ENCODE measurements at places on chromosomes 5 and 9. TPM values are rescaled to one million over a fixed set of nuclear protein-coding genes. Genes with fewer than 3 reads are reported as not detected.

CD180 gene
- total RNA-seq: not detected

GNAQ gene
- total RNA-seq: 27.7 TPM

CAMK2A gene
- total RNA-seq: not detected

MSMP gene
- total RNA-seq: 1.0 TPM

PDCD1LG2 gene
- total RNA-seq: 27.8 TPM

CCDC171 gene
- 0.94 TPM for total RNA-seq

LCP2 gene
- total RNA-seq: 9.4 TPM

DHFR gene
- total RNA-seq: 53.2 TPM

ROPN1L gene
- 2.5 TPM for total RNA-seq

SLC6A19 gene
- not detected for total RNA-seq

PCDHB8 gene
- not detected for total RNA-seq

SH3PXD2B gene
- 15.7 TPM for total RNA-seq

HRH2 gene
- not detected for total RNA-seq

OSTF1 gene
- 119 TPM for total RNA-seq

CCNI2 gene
- 0.25 TPM for total RNA-seq

SEMA6A gene
- 2.0 TPM for total RNA-seq

PCDHB5 gene
- 0.47 TPM for total RNA-seq

TSTD2 gene
- 8.3 TPM for total RNA-seq

TRIO gene
- total RNA-seq: 132 TPM

CERCAM gene
- 19.5 TPM for total RNA-seq

ISL1 gene
- not detected for total RNA-seq

SEMA4D gene
- total RNA-seq: 1.3 TPM

ADCY2 gene
- not detected for total RNA-seq

ADGRD2 gene
- not detected for total RNA-seq

RXFP3 gene
- not detected for total RNA-seq

SLC6A3 gene
- not detected for total RNA-seq

HSD17B4 gene
- 100 TPM for total RNA-seq

SYK gene
- not detected for total RNA-seq

NR5A1 gene
- not detected for total RNA-seq

TNC gene
- total RNA-seq: 7.2 TPM

EDIL3 gene
- 0.44 TPM for total RNA-seq

ELOVL7 gene
- 2.5 TPM for total RNA-seq

PCDHA7 gene
- 0.20 TPM for total RNA-seq

NEUROG1 gene
- total RNA-seq: not detected

SAXO1 gene
- not detected for total RNA-seq

SKP1 gene
- 312 TPM for total RNA-seq

CDH9 gene
- not detected for total RNA-seq

ZNF782 gene
- 1.4 TPM for total RNA-seq

CTXN3 gene
- not detected for total RNA-seq

FOXI1 gene
- total RNA-seq: not detected

FOXD1 gene
- 0.05 TPM for total RNA-seq
